Cortex of kidney (tissue), 1 donor: ENCODE measurements at places on chromosomes 3 and 15.

- DNase-seq, result no peak
Measured at GRCh38 chr3:24683633-24684384, 189.2 kb upstream of the THRB start.

DNA sequence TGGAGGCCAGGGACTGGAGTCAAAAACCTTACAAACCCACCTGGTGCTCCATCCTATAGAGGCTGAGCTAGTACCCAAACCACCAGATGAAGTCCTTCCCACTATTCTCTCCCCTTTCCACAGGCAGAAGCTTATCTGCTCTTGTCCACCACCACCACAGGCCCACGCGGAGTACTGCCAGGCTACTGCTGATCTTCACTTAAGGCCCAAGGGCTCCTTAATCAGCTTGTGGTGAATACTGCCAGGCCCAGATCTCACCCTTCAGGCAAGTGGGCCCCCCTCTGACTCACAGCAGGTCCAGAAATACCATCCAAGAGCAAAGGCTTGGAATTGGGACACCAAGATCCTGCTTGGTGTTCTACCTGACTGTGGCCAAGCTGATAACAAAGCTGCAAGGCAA is 598.1 kb upstream of the CBLB start:
- no peak for DNase-seq

DNA sequence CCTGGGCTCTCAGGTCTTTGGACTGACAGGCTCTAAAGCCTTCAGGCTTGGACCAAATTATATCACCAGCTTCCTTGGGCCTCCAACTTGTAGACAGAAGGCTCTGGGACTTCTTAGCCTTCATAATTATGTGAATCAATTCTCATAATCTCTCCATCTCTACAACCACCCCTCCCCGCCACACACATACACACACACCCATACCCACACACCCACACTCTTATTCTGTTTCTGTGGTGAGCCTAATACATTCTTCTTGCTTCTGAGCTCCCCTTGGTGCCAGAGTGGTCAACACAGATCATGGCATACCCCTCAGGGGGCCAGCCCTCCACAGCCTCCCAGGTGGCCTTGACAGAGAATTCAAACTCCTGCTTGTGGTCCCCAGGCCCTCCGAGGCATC is 5.6 kb upstream of the NUP210 start:
- DNase-seq, result no peak

DNA sequence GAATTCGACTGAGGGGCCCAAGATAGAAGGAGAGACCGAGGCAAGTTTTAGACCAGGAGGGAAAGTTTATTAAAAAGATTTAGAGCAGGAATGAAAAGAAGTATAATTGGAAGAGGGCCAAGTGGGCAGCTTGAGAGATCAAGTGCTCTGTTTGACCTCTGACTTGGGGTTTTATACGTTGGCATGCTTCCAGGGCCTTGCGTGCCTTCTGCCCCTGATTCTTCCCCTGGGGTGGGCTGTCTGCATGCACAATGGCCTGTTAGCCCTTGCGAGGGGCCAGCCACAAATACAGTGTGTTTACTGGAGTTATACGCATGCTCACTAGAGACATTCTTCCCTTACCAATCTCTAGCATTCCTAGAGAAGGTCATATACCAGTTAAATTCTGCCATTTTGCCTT is 70.7 kb upstream of the LARS2 start:
- no peak for DNase-seq

- no peak for DNase-seq
Measured at GRCh38 chr15:85383470-85384148, 3.2 kb downstream of the AKAP13 start.

- no peak for DNase-seq
Measured at GRCh38 chr15:90231028-90232017, 2.4 kb downstream of the CIB1 start.

- no peak for DNase-seq
Measured at GRCh38 chr3:72126441-72127223, 341.7 kb upstream of the PROK2 start.

GRCh38 chr3:71064291-71064955 is 519.1 kb downstream of the FOXP1 start:
- DNase-seq, result no peak

DNA sequence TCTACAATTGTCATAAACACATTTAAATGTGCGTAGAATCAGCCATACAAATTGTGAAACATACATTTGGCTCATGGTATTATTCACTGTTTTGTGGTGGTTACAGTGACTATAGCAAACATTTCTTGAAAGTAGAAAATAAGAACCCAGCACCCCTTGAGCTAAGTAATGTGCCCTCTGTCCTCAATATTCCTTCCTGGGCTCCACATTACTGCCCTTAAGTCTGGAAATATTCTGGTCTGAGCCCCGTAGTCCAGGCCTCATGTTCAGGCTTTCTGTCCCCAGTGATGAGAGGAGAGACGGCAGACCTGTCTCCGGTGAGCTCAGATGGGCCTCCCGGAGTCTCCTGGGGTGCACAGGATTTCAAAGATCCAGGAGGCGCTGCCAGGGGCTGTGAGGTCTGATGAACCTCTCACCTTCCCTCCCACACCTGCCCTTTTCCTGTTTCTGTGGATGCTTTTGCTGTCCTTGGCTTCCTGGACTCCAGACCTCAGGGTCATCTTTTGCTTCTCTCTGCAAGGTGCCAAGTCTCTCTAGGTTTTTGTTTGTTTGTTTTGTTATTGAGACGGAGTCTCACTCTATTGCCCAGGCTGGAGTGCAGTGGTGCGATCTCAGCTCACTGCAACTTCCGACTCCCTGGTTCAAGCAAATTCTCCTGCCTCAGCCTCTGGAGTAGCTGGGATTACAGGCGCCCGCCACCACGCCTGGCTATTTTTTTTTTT is 8.8 kb upstream of the MUC20 start:
- no peak for DNase-seq

DNA sequence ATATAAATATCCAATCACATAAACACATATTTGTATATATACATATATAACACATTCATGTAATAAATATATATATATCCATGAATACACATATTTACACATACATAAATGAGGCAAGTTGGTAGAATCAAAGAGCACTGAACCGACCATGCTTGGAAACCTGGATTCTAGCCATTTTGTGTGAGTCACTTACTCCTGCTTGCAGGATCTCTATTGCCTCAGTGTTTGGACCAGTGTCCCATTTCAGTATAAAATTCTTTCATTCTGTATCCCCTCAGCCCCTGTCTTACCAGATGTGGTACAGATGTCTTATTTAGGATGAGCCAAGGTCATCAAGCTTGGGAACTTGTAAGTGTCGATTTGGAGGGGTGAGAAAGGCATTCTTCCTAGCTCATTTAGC is 391.4 kb upstream of the FRG2C start:
- DNase-seq, result no peak

DNA sequence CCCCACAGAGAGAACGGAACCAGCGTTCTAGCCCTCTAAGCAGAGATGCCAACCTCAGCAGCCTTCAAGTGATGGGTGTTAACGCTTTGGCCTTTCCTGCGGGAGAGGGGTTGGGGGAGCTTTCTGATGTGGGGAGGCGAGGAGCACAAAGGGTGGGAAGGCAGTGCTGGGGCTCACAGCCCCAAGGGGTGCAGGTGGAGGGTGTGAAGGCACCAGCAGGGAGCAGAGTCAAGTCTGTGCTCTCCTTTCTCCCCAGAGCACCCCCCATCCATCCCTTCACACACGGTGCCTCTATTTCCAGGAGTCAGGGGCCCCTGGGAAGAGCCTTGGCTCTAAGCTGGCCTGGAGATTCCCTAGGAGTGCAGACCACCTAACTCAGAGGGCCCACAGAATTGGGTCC is 4.1 kb downstream of the C15orf62 start:
- no peak for DNase-seq

DNA sequence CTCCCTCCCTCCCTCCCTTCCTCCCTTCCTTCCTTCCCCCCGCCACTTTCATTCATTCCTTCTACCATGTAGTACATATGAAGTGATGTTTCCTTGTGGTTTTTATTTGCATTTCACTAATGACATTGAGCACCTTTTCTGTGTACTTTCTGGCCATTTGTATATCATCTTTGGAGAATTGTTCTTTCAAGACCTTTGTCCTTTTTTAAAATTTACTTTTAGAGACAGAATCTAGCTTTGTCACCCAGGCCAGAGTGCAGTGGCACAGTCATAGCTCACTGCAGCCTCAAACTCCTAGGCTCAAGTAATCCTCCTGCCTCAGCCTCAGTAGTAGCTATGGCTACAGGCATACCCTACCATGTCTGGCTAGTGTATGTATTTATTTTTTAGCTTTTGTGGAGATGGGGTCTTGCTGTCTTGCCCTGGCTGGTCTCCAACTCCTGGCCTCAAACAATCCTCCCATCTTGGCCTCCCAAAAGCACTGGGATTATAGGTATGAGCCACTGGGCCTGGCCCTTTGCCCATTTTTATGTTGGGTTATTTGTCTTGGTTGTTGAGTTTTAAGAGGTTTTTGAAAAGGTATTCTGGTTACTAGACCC is 42.0 kb upstream of the CTDSPL2 start:
- DNase-seq, result no peak

GRCh38 chr15:42104095-42104891 is 9.9 kb upstream of the PLA2G4D start:
- DNase-seq, result no peak

GRCh38 chr3:13570391-13571194 is 21.7 kb downstream of the FBLN2 start:
- DNase-seq, result no peak

GRCh38 chr3:30286007-30286669 is 320.3 kb upstream of the TGFBR2 start:
- no peak for DNase-seq

DNA sequence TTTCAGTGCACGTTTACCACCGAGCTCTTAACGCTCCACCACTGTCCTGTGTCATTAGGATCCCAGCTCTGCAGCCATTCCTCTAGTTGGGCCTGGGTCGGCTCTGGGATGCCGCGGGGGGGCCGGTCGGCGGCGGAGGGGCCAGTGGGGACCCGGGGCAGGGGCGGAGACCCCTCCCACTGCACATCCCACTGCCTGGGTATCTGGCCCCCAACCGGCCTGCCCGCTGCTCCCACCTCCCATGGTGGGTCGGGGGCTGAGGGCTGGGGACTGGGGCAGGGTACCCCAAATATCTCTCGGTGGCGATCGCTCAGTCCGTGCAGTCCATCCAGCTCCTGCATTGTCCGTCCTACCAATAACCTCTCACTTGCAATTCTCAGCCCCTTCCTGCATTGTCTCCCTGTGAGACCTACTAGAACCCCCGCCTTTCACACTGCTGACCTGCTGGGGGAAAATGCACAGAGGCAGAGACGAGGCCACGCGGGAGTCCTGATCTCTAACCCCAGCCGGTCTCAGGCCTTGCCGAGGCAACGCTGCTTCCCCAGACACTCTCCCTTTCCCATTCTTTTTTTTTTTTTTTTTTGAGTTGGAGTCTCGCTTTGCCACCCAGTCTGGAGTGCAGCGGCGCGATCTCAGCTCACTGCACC is 24.0 kb upstream of the MUC20 start:
- DNase-seq, result no peak

DNA sequence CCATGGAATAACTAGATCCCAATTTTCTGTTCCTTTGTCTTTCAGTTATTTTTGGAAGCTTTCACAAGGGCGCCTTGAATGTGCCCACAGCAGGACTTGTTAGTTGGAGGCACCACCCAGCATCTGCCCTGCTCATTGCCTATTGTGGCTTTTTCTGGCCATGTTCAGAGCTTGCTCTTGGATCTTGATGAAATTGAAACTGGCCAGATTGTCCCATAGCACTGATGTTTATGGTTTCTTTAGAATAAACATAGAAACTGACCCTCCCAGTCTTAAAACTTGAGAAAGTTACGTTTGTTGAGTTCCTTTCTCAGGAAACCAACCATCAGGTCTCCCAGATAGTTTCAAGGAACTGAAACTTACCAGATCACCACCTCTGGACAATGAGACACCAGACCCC is 474.7 kb downstream of the IL5RA start:
- DNase-seq, result no peak

DNA sequence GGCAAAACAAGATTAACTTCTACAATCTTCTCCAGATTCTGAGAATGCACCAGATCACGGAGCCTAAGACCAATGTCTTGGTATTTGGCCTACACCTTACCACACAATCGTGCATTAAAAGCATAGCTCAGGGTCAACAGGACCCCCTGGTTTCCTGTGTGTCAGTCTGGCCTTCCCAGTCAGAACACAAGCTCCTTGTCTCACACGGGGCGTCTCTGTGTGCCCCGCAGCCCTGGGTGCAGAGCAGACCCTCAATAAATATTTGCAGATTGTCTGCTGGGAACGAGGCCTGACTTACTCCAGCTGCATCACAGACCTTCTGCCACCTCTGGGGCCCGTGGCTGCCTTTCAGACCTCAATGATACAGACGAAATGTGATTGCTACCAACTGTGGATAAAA is 82.5 kb upstream of the CTNNB1 start:
- DNase-seq, result no peak

GRCh38 chr3:4462369-4463040 is 4.6 kb downstream of the SUMF1 start:
- DNase-seq, result no peak

DNA sequence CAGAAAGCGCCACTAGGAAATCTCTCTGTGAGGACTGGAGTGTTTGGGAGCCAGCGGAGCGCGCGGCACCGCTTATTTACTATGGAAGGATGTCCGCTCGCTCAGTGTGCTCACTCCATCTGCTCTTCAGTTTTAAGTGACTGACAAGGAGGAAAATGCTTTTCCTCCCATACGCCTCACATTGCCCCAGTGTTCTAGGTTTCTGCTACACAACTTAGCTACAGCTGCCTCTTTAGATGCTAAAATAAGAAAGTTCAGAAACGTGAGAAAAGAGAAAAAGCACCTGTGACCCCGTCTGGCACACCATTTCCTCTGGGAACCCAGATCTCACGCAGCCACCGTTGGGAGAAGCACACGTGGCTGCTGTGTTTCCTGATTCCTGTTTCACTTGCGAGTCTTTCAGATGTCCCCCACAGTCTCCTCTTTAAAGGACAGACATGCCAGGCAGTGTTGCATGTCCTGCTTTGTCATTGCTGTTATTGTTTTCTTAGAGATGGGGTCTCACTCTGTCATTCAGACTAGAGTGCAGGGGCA is 11.7 kb upstream of the MUSTN1 start:
- DNase-seq, result no peak

- no peak for DNase-seq
Measured at GRCh38 chr3:189309400-189309975, 137.7 kb downstream of the TPRG1 start.

DNA sequence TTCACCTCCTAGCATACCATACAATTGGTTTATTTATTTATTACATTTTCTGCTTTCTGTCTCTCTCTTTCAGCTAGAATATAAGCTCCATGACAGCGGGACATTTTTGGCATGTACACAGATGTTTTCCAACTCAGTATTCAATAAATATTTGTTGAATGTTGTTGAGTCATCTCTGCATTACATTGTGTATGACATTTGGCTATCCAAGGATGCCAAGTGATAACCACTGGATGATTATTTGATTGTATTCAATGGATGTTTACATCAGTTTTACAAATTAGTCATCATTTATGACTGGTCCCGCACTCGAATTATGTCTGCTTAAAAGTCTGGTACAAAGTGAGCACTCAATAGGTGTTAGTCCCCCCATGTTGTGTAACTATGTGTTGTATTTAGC is 49.5 kb upstream of the STXBP5L start:
- no peak for DNase-seq
